ENCODE measurements at places on chromosomes 7 and 10.

- no peak for DNase-seq
Observed at GRCh38 chr7:50688226-50688590, 94.5 kb downstream of the GRB10 start.

- DNase-seq = peak; percentile 45
Observed at GRCh38 chr7:48183370-48183743, 12.1 kb downstream of the ABCA13 start.

DNA sequence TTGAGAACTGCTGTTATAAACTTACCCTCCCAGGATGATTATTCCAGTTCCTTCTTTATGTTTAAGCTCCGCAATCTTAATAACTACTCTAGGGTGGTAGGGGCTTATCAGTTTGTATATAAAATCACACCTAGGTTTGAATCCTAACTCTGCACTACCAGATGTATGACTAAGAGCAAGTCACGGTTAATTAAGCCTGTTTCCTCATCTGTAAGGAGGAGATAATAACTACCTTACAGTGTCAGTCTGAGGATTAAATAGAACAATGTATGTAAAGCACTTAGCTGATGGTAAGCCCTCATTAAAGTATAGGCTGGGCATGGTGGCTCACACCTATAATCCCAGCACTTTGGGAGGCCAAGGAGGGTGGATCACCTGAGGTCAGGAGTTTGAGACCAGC lies 9.2 kb downstream of the DNA2 start:
- peak; percentile 5 for DNase-seq

GRCh38 chr10:119207713-119208552 lies 562 bp downstream of the GRK5 start:
- DNase-seq = peak; percentile 51

DNA sequence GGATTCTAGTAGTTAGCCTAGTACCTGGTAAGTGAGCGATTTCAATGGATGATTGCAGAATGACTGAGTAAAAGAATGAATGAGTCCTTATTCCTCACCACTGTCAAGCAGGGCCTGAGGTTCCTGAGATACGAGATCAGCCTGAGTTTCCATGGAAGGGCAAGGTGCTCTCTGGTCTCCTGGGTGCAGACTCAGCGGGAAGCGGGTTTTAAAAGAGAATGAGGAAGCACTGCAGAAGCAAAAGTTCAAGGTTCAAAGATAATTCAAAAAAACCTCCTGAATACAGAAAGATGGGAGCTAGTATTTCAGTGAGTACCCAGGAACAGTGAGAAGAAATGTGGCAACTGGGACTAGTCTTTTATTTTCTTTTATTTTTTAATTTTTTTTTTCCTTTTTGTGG lies 4.3 kb downstream of the ZNF3 start:
- no peak for DNase-seq

GRCh38 chr7:100446040-100446439 lies 9.7 kb upstream of the PPP1R35 start:
- DNase-seq = no peak

- no peak for DNase-seq
Observed at GRCh38 chr7:200704-201103, 8.3 kb downstream of the FAM20C start.

DNA sequence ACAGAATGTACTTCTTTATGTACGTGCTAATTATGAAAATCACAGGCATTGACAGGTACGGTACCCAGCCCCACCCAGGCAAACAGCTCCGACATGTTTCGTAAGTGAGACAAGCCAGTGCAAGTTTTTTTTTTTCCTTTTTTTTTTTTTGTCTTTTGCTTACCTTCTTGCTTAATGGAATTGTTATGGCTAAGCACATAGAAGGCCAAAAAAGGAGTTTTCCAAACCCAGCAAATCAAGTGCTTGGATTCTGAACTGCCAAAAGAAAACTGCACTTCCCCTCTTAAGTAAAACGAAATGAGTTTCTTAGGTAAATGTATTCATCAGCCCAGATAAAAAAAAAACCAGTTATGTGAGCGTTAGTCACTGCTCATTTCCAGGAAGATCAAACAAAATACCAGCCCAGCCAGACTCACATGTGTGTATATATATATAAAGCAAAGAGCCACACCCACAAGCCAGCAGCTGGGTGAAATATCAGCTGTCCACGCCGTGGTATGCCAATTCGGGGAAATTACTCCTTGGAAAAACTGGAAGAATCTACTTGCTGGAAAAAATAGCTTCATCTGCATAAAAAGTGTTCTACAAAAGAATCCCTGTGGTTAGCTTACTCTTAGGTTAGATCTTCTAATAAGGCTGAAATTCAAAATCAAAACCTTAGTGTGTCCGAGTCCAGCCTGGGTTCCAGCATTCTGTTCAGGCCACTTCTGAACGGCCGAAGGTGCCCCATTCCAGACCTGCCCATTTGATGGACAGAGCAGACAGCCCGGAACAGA lies 8.0 kb downstream of the KLF6 start:
- peak; percentile 96 for DNase-seq

- peak; percentile 12 for DNase-seq
Observed at GRCh38 chr7:155456738-155457543, 988 bp upstream of the EN2 start.

DNA sequence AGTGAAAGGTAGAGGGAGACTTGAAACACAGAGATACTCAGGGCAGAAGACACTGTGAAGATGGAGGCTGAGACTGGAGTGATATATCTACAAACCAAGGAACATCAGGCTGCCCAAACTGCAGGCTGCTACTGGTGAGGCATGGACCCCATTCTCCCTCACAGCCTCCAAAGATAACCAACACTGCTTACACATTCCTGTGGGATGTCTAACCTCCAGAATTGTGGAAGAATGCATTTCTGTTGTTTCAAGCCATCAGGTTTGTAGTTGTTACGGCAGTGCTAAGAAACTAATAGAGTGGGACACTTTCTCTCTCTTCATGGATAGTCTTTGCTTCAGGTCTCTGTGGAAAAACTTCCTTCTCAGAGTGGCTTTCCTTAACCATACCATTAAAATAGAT lies 182.6 kb upstream of the TMEM106B start:
- DNase-seq = peak; percentile 84

DNA sequence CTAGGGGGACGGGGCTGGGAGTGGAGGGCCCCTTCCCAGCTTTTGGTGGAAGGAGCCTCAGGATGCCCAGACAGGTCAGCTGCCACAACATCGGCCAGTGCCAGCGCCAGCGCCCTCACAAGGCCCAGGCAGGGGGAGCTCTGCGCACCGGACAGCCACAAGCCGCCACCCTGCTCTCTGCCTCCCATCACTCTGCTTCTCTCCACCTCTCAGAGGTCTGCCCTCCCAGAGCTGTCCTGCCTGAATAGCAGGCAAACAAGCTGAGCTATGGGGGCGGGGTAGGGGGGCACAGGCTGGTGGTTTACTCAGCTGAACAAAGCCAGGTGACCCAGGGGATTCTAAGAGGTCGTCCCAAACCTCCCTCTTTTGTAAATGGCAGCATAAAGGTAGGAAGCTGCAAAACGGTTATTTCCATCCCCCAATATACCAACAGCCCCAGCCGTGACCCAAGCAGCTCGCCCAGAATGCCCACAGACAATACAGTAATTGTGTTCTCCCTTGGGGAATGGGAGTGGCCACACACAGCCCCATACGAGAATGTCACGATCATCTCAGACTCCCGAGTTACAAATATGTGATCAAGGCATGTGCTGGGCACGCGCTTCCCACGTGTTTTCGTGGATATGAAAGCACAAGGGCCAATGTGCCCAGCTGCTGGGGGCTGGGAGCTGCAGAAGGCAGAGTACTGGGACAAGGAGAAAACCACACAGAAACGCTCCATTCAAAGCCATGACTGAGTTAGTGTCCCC lies 19.7 kb downstream of the FAM53B start:
- DNase-seq = no peak

DNA sequence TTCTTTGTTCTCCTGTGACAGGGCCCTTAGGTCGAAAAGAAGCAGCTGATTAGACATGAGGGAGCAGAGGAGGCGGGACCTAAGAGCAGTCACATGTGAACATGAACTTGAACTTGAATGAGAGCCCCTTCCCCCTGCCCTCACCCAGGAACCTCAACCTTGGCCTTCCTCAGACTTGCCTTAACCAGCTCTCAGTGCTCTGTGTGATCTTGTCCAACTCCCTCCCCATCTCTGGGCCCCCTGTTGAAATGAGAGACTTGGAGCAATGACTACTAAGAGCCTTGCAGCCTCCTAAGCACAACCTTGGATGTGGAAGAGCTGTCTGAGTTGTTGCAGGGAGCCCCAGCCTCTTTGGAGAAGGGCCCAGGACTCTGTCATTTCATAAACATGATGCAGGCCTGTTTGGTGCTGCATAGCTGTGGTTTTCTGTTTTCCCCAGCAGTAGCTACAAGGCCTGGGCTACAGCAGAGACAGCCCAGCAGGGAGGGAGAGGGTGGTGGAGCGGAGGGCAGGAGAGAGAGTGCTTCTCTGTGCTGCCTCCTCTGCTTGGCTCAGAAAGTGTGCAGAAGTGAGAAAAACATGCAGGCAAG lies 123.9 kb upstream of the ZMIZ1 start:
- DNase-seq = peak; percentile 97

- DNase-seq = no peak
Observed at GRCh38 chr7:149774237-149775175, 1.1 kb upstream of the ZNF467 start.

DNA sequence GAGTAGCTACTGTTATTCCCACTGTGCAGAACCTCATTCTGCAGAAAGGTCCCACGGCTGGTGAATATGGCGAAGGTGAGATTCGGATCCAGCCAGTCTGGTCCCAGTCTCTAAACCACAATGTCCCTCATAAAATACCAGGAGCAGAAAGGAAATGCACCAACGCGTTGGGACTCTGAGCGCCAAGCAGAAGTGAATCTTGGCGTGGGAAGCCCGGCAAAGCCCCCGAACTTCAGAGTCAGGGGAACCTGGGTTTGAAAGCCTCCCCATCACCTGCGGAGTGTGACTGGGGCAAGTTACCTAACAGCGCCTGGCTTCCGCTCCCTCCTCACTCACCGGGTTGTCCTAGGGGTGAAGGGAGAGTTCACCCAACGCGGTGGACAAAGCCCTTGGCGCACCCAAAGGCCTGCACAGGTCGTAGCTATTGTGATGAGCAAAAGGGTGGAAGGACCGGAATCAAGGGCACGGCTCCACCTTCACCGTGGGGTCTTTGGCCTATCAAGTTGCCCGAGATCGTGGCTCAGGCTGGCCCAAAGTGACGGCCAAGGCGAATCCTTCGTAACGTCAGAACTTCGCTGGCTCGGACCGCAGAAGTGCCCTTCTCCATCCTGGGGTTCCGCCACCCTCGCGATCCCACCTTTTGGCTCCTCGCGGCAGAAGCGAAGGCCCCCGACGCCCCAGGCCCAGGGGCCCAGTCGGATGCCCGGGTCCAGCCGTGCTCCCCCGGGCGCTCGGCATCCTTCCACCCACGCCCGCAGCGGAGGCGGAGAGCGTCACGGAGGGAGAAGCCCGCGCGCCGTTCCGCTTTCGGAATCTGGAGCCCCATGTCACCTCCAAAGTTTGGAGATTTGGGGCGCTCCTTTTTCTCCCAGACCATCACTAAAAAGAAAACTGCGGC lies 811 bp downstream of the RGS10 start:
- peak; percentile 7 for DNase-seq

DNA sequence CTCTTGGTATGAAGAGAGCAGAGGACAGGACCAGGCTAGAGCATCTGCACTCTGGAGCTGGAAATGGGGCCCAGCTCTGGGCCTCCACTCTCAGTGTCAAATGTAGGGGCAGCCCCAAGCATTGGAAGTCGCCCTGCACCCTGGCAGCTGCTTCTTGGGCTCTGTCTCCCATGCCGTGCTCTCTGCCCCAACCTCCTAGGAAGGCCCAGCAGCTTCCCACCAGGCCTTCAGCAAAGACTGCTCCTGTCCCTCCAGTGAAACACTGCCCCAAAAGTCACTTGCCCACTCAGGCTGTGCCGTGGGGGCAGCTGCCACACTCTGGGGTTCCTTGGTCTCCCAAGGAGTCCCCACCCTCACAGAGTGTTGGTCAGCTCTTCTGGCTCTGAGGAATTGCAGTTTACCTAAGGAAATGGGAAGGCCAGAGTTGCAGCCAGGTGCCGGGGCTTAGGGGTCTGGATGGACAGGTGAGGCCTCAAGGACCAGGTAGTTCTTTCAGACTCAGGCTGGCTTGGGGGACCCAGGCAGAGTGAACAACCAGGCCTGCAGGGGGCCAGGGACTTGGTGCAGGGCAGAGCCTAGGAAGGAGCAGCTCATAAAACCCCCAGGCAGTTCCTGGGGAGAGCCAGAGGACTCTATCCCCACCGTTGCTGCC lies 9.4 kb upstream of the OPN4 start:
- DNase-seq = no peak

GRCh38 chr7:73345538-73345937 lies 17.6 kb downstream of the FKBP6 start:
- no peak for DNase-seq

DNA sequence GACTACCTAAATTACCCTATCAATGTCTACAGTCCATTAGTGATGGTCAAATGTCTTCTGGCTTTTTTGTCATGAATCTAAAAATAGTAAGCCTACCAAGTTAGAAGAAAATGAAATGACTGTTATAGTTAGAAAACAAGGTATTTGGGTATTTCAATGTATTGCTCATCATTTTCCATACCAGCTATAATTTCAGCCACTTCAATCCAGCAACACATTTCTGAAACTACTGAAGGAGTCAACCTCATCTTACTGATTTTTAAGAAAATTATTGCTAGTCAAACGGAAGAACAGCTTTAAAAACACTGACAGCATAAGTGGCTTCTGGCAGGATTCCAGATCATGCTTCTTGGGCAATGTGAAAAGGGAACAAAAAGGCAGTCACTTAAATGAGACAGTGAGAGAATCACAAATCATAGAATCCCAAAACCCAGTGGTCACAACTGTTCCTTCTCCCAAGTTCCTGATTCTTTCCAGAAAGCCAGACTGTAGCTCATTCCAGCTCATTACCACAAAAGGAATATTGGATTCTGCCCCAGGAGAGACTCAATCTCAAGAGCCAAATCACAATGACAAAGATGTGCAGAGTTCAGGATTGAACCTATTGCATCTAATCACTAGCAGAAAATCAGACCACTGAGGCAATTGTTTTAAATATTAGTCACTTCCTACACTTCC lies 61.2 kb upstream of the LRRN3 start:
- DNase-seq = peak; percentile 55

GRCh38 chr10:63634488-63635065 lies 113.4 kb downstream of the REEP3 start:
- peak; percentile 70 for DNase-seq

DNA sequence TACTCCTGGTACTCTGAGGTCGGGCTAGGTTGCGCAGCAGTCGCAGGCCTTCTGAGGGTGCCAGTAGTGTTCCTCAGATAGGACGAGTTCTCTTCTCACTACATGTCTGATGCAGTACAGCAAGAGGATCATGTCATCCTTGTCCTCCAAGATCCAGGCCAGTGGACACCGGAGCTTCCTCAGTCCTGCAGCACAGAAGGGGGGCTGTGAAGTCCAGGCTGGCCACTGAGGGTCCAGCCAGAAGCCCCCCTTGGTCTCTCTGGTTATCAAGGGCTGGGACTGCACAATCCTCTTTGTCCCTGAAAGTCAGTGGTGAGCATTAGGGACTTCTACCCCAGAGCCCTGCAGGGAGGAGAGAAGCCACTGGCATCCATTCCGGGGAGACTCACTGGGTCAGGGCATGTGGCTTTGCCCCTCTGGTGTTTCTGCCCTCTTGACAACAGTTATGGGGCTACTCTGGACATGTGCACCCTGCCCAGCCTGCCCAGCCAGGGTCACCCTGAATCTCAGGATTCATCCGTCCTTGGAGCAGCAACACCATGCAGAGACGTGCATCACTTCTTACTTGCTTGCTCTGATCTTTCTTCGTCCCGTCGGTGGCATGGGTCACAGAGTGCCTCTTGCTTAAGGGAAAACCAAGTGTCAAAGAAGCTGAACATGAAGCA lies 125.7 kb downstream of the ADCY1 start:
- no peak for DNase-seq

GRCh38 chr7:42091461-42092291 lies 145.3 kb downstream of the GLI3 start:
- DNase-seq = no peak
